ENCODE measurements at places on chromosomes 13 and 19. TPM values are rescaled to one million over a fixed set of nuclear protein-coding genes. Genes with fewer than 3 reads are reported as not detected.
A peak's percentile ranks its signal among the peaks of the same experiment; 100 is the strongest.

Gene APOE
- total RNA-seq, result 19.2 TPM

Gene CYSLTR2
- not detected for total RNA-seq

Gene KLC3
- total RNA-seq, result 99.5 TPM

Gene EHD2
- total RNA-seq, result 67.5 TPM

Gene RGCC
- 13.2 TPM for total RNA-seq

Gene RYR1
- total RNA-seq, result 4.5 TPM

Gene HRC
- not detected for total RNA-seq

DNA sequence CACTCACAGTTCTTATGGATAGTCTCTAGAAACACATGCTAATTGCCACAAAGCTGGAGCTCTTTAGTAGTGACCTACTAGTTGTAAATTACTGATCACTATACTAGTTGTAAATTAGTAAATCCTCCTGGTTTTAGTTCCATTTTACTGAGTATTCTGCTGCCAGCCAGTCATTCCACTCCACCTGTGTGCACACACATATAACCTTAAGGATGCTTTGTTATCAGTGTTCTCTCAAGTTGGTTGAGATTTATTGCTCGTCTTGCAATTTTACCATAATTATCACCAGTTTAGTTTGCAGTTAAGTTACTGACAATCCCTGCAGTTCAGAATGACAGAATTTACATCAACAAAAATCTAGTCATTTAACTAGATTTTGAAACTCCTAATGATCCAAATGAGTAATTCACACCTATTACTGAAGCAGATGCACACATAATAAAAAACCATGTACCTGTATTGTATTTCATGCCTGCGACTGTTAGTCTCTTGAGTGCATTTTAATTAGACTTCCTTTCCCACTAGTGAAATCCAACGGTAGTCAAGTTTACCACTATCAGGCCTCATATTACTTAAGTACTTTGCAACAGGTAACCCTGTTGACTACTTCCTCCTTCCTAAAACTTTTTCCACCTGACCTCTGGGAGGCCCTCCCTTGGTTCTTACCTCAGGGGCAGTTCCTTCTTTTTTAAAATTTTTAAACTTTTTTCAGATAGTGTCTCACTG is 7.6 kb downstream of the TPT1 start:
- no peak for DNase-seq

DNA sequence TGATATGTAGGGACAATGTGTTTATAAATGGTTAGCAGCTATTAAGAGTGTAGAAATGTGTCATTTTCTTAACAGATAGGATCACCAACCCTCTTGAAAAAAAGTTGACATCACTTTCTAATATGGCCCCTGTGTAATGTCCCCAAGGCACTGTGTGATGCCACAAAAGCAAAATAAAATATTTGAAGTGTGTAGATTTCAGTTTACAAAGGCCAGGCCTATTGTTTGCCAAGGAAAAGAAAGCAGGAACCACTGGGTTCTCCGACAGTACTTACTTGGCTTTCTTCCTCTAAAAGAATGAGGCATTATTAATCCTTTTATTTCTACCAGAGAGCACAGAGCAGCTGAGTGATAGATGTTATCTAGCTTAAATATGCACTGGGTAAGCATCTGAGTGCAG is 10.5 kb upstream of the GJA3 start:
- DNase-seq, result no peak

DNA sequence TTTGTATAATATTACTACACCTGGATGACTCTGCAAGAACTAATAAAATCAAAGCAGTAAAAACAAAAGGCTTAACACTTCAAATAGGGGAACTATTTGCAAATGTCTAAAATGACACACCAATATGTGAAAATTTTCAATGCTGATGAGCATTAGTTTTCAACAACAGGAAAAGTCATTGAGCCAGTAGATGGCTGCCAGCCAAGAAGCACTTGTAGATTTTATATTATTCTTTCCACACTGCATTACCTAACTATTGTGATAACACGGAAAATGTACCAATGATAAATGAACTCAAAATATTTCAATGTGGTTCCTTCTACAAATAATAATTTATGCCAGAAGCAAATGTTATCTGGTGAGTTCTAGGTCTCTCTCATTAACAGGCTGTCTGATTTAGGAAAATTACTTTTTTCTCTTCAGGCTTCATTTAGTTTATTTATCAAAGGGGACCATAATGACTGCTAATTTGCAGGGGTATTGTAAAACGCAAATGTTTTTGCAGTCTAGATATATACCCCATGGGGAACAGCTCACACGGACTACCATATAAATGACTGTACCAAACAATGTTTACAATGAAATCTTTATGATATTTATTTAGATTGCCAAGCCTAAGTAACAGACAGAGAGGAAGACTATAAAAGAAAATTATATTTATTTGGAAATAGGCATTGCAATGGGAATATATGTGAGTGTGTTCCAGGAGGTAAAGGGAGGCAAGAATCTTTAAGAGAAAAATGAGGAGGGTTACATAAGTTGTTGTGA is 407.8 kb downstream of the LIG4 start:
- no peak for DNase-seq

GRCh38 chr19:45428384-45429231 is 4.9 kb upstream of the ERCC1 start:
- no peak for DNase-seq

- DNase-seq, result no peak
Observed at GRCh38 chr13:25046274-25046984, 49.5 kb upstream of the PABPC3 start.

DNA sequence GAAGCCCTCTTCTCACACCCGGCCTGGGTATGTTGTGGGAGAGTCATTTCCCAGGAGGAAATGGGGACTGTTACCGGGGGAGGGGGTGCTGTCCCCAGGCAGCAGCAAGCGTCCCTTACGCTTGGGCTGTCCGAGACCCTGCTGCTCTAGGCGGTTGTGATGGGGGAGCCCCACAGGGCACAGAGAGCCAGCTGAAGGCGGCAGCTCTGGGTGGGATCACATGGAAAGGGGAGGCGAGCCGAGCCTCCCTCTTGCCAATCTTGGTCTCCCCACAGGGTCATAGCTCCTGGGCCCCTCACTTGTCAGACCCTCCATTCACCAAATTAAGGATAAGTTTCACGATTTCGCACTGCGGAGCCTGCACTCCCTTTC is 22.0 kb downstream of the EPN1 start:
- no peak for DNase-seq

- no peak for DNase-seq
Observed at GRCh38 chr19:36110487-36111199, at the start of gene OVOL3. Gene OVOL3, plus strand, starts transcription at chr19:36111143. Its CDS starts 60 bp downstream, at chr19:36111203.

DNA sequence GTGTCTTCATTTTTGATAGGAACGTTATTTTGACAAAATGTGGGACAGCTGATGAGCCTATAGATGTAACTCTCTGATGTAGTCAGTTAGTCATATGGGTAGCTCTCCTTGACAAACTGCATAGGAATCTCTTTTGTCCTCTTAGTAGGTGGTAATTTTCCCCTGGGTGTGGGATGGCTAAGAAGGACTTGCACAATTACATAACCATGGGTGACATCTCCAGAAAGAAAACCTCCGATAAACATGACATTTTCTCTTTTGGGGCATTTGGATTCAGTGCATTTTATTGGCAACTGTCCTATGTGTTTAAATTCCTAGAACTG is 41.8 kb downstream of the IGFL3 start:
- peak; percentile 78 for DNase-seq

- no peak for DNase-seq
Observed at GRCh38 chr13:26168835-26169234, 53.3 kb downstream of the RNF6 start.

DNA sequence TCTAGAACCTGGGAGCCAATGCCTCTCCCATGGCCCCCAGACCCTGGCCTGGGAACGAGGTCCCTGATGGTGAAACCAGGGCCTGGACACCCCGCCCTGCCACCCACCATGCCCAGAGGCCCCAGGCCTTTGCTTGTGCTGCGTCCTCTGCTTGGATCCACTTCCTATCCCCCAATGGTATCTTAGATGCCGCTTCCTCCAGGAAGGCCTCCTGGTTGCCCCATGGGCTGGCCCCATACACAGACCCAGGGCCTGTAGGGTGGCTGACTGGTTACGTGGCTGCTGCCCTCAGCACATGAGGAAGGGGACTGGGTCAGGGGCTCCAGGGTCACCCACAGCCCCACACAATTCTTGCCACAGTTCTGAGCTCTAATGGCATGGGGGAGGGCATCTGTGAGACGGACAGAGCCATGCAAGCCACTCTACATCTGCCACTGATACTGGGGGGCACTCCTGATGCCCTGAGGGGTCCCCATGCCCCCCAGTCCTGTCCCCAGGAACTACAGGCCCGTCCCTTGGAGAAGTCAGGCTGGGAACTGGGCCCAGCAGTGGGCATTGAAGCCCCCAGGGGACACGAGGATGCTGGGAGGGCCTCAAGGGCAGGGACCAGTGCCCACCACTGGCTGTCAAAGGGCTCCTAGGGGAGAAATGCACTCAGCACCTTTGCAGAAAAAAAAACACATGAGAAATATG is 5.0 kb downstream of the RPL36 start:
- DNase-seq, result no peak

DNA sequence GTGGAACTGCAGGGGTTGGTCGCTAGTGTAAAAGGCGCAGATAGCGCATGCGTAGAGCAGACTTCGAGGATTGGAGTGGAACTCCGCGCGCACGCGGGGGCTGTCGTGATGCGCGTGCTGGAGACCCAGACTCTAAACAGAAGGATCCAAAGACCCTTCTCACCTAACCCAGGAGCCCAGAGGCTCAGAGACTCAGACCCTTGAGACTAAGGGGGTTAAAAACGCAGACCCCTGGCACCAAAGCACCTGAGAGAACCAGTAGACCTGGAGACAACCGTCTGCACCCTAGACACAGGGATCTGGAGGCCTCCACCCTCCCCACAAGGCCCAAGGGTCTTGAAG is 567 bp upstream of the CTU1 start:
- no peak for DNase-seq

DNA sequence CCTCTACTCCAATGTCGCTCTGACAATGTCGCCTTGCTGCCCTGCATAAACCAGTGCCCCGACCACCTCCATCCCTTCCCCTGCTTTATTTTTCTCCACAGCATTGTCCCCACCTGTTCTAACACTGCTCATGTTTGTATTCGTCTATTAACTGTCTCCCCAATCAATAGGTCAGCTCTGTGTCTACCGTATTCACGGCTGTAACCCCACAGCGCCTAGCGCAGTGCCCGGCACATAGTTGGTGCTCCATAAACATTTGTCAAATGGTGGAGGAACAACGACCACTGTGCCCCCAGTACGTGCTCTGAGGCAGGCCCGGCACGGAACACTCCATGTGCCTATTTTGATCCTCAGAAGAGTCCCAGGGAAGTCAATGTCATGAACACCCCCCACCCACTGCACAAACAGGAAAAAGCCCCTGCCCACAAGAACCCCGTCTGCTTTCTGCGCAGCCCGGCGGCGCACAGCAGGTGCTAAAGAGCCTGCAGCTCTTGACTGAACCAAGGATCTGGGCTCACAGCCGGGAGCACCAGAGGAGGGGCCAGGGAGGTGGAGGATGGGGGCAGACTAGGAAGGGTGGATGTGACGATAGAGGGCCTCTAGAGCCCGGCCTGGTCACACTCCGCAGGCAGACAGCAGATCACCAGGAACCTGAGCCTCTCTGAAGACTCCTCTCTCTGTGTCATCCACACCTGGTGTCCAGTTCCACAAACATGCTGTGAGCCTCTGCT is 1.8 kb upstream of the CEACAM16 start:
- no peak for DNase-seq

GRCh38 chr19:18119013-18119716 is 21.6 kb downstream of the MAST3 start:
- no peak for DNase-seq

DNA sequence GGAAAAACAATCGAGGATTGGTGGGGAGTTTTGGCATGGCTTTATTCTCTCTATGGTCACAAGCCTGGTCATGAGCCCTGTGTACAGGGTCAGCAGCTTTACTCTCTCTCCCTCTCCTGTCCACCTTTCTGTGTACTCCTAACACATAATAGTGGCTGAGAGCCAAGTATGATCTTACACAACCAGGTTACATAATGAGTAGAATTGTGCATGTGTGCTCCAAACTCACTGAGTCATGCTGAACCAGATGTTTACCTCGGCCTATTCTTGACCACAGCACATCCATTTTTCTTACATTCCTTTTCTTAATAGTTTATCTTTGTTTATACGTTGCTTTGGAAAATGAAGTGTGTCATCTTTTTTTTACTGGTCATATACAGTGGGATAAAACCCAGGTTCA is 53.1 kb downstream of the ZNF254 start:
- DNase-seq, result peak; percentile 89

- no peak for DNase-seq
Observed at GRCh38 chr19:46407856-46408663, 5.3 kb downstream of the CCDC8 start.

DNA sequence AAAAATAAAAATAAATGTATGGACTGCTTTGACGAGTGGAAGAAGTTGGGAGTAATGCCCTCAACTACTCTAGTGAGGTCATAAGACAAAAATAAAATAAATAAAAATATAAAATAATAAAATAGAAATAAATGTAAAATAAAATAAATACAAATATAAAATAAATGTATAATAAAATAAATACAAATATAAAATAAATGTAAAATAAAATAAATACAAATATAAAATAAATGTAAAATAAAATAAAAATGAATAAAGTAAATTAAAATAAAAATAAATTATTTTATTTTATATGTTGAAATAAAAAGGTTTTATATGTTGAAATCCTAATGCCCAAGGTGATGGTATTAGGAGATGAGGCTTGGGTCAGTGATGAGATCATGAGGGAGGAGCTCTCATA is 20.1 kb upstream of the IGSF23 start:
- DNase-seq, result no peak

GRCh38 chr13:91946498-91947070 is 548.2 kb downstream of the GPC5 start:
- peak; percentile 13 for DNase-seq

DNA sequence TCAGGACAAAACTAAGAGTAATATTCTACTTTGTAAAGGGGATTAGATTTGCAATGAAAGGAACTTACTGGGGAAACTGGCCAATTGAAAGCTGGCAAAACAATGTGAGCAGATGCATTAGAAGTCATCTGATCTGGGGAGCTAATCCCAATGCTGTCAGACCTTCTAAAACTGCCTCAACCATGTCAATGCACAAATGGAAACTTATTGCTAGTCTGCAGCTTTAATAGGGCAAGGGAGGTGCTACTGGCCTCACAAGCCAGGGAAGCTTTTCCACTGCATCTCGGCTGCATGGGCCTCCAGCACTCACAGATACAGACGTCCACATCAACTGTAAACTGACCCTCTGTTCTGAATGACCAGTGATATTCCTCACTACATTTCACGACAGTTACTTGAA is 154.2 kb downstream of the LHFPL6 start:
- no peak for DNase-seq

- DNase-seq, result no peak
Observed at GRCh38 chr13:25192489-25192888, 20.4 kb upstream of the AMER2 start.
